ENCODE measurements at places on chromosomes 13 and 19. TPM values are rescaled to one million over a fixed set of nuclear protein-coding genes. Genes with fewer than 3 reads are reported as not detected.

Gene C19orf81
- total RNA-seq, result 14.5 TPM

Gene NLRP9
- not detected for total RNA-seq

Gene CD79A
- total RNA-seq, result 0.69 TPM

Gene HCST
- total RNA-seq, result 1.2 TPM

Gene THSD1
- 0.76 TPM for total RNA-seq

Gene KCTD15
- 29.2 TPM for total RNA-seq

Gene KIR2DL4
- not detected for total RNA-seq

Gene CEACAM7
- not detected for total RNA-seq

Gene PSG4
- total RNA-seq, result not detected

Gene DAND5
- 0.25 TPM for total RNA-seq

Gene ARHGEF7
- 46.2 TPM for total RNA-seq

Gene HIPK4
- total RNA-seq, result 0.74 TPM

Gene COPE
- total RNA-seq, result 263 TPM

Gene ATP4A
- total RNA-seq, result 0.27 TPM

Gene RTBDN
- 25.1 TPM for total RNA-seq

Gene RUBCNL
- 0.42 TPM for total RNA-seq

Gene SIGLEC7
- not detected for total RNA-seq

Gene GFY
- total RNA-seq, result 2.6 TPM

Gene TEX30
- total RNA-seq, result 22.3 TPM

Gene ADAMTS10
- 10.2 TPM for total RNA-seq

All from HCT116 (cell line).